ENCODE measurements at places on chromosomes 1 and 21.

- no peak for DNase-seq
Observed at GRCh38 chr1:10025354-10025753, 7.4 kb upstream of the UBE4B start.

DNA sequence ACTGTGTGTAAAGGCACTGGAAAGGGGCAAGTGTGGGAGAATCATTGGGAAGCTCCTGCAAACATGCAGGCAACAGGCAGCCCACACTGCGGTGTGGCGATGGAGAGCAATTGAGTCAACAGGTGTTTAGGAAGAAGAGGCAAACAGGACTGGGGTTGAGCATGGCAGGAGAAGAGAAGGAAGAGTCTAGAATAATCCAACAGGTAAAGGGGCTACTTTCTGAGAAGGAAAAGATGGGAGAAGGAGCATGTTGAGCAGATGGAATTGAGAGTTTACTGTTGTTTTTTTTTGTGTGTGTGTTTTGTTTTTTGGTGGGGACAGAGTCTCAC lies 4.2 kb downstream of the DOP1B start:
- DNase-seq, result no peak

DNA sequence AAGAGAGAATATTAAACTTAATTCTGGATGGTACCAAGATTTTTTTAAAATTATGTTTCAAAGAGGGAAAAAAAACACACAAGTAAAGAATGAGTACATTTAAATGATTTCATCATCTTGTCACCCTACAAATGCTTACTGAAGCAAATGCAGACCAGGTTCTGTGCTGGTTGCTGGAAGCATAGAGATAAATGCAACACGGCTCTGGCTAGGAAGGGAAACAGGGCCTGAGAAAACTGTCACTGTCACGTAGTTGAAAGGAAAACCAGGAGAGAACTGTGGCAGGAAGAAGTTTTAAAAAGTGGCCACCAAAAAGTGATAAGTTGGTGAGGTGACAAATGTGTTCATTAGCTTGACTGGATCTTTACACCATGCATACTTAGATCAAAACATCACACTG lies 336.9 kb upstream of the NFIA start:
- DNase-seq, result no peak

- DNase-seq, result no peak
Observed at GRCh38 chr1:117824616-117825015, 104.8 kb downstream of the GDAP2 start.

DNA sequence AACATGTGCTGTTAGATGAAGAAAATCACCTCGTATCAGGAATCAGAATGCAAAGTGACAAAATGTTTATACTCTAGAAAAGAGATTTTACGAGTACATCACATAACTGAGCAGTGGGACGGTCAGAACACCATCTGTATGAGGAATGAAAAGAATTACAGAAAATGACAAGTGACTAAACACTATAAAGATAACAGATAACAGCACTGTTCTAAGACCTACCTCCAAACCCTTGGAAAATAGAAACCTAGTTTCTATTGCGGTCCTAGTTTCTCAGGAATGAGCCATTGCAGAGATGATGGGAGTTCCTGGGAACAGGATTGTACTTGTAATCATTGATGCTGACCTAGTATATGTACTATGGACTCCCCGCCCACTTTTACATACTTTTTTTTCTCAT lies 839.4 kb upstream of the ADAMTS5 start:
- no peak for DNase-seq

- DNase-seq, result no peak
Observed at GRCh38 chr1:65441464-65441863, 21.0 kb downstream of the LEPR start.

DNA sequence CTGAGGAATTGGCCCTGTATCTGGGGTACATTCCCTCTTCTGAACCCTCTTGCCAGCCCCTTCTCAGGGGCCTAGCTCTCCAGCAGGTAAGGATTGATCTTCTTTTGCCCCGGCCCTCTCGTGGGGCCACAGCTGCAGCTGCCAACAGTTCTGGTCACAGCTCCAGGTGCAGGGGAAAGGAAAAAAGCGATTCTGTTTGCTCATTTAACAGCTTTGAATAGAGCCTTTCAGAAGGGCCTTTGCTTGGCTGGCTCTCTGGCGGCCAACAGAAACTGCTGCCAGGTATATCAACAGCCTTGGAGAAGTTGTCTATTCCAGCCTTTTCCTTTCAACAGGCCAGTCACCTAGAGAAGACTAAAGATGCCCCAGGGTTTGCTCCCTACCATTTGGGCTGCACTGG lies 16.1 kb upstream of the FMOD start:
- DNase-seq, result peak; percentile 95

DNA sequence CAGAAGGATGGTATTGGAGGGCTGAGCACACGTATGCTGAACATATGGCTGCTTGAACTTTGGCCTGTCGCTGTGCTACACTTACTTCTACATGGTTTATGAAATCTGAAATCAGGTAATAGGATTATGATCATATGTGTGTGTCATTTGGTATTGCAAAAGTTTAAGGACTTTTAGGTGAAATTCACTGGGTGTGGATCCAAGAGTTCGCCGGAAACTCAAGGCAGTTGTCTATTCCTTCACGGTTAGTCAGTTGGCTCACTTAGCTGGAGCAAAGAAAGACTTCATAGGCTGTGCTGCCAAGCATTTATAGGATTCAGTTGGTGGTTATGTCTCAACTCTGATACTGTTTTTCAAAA lies 927 bp downstream of the UAP1 start:
- DNase-seq, result no peak

DNA sequence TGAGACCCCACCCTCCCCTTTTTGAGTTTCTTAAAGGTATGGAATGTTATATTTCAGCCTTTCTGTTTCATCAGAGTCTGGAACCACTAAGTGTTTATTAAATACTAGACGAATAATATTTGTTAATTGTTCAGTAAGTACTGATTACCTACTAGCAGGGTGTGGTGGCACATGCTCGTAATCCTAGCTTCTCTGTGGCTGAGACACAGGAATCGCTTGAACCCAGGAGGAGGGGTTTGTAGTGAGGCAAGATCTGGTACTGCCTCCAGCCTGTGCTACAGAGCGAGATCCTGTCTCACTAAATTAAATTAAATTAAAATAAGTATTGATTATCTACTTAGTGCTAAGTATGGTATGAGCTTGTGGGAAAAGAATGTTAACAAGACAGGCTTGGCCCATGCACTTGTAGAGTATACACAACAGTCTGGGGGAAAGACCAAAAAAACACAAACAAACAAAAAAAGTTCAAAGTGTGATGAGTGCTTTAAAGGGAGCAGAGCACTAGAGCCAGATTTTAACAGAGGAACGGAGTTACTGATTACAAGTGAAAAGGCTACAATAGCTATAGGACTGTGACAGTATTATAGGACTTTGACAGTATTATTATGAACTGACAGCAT lies 2.4 kb downstream of the CEPT1 start:
- DNase-seq, result no peak

DNA sequence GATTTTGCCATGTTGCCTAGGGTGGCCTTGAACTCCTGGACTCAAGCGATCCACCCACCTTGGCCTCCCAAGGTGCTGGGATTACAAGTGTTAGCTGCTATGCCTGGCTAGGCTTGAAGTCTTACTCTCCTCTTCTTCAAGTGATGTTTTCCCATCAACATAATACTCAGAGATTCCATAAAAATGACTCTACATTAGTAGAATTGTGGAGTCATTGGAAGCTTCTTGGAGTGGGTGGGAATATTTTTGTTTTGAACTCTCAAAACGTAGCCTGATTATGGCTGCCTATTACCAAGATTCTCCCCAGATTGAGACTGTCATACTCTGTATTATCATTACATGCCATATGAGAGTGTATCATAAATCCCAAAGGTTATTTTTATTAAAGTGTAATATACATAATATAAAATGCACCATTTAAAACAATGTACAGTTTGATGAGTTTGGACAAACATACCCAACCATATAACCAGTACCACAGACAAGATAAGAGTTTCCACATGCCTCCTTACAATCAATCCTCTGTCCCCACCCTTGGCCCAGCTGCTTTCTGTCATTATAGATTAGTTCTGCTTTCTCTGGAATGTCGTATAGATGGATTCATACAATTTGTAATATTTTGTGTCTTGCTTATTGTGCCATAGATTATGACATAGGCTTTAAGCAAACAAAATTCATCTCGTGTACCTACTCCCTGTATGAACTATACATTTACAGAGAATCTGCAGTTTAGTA lies 8.0 kb upstream of the DNM3 start:
- no peak for DNase-seq

DNA sequence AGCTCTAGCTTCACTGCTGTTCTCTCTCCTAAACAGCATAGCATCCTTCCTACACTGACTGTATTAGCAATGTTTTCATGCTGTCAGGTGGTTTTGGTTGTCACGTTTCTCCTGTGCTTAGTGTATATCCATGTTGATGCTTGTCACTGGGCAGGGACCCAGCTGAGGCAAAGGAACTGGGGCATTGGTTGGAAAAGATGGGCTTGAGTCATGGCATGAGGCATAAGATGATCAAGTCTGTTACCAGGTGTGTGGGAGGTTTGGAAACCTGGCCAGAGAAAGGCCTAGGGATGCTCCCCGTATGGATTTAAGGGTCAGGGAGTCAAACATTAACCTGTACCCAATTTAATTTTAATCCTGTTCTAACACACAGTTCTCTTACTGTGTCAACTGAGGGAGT lies 69.6 kb downstream of the OSBPL9 start:
- no peak for DNase-seq

GRCh38 chr1:204513117-204513716 lies 3.0 kb upstream of the MDM4 start:
- no peak for DNase-seq

DNA sequence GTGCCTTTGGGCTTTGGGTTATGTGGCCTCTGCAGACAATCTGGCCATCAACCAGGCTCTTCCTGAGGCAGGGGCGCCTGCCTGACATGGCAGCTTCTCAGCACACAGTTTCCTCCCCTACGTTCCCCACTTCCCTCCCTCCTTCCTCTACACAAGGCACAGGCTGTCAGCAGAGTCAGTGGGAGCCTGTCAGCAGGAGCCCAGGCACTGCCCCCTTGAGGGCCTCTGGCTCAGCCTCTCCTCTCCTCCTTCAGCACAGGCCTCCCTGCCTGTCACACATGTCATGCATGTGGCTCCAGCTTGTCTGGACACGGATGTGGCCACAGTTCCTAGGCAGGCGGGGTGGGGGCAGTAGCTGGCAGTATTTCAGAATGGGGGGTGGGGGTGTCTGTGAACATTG lies 52.2 kb upstream of the ARTN start:
- no peak for DNase-seq

DNA sequence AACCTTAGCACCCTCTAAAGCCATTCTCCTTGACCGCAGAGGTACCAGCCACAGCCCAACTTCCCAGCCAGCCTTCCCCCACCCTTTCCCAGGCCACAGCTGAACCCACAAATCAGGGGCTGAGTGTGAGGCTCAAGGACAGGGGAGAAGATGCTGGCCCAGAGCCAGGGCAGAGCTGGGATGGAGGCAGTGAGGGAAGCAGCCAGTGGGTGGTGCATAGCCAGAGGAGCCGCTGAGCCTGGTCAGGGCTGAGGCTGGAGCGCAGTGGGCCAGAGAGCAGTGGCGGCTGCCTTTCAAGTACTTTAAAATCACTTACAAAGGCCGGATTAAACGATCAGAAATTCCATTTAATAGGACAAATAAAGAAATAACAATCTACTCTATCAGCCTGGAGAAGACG lies 36.3 kb downstream of the DMAP1 start:
- peak; percentile 60 for DNase-seq

DNA sequence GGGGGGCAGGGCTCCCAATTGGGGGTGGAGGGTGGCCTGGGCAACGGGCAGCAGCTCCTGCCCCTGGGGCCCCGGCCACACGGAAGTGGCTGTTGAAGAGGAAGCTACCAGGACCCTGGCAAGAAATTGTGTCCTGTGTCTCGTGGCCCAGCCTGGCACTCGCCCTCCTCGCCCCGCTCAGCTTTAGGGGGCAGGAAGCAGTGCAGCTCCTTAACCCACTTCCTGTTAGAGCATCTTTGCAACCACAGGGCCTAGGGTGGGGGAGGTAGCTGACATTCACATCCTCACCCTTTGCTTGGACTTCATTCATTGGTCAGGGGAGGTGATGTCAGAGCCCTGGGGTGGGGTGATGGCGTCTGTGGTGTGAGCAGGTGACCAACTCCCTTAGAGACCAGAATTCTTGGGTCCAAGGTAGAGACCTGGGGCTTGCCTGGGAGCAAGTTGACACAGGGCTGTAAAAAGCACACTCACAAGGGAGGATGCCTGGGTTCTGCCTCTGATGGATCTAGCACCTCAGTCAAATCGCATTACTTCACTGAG lies at the start of gene ARHGAP30:
Gene ARHGAP30, minus strand, starts transcription at position 161 of the 540 bp plus-strand sequence. CDS start 267 bp downstream, outside the sequence.
- DNase-seq, result no peak

DNA sequence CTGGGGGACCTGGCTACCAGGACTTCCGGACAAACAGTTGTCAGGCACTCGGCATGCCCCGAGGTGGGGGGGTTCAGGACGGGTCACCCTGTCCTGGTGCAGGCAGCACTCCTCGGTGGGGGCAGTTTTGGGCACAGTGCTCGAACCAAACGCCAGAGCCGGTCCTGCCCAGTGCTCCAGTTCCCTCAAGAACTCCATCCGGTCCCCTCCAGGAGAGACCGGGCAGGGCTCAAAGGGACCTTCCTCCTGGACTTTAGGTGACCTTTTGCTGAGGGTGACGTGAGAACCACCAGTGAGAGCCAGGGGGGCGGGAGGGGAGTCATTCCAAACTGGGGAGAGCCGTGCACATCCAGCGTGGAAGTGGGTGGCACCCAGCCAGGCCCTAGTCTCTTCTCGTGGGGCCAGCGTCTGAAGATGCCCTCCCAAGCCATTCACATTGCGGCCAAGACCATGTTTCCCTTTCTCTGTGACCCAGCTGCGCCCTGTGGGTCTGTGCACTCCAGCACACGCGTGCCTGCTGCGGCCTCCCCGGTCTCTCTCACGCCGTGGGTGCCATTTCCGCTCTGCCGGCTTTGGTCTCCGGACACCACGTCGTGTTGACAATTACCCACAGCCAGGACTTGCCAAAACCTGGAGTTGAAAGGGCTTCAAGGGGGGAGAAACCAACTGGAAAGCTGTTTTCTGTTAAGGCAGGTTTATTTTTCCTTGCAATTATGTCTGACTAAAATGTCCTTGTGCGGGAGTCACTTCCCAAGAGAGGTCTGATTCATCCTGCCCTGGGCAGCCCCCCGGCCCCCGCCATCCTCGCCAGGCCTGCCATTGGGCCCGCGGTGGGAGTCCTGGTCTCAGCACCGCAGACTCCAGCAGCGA lies 178.8 kb upstream of the ARHGEF16 start:
- no peak for DNase-seq

DNA sequence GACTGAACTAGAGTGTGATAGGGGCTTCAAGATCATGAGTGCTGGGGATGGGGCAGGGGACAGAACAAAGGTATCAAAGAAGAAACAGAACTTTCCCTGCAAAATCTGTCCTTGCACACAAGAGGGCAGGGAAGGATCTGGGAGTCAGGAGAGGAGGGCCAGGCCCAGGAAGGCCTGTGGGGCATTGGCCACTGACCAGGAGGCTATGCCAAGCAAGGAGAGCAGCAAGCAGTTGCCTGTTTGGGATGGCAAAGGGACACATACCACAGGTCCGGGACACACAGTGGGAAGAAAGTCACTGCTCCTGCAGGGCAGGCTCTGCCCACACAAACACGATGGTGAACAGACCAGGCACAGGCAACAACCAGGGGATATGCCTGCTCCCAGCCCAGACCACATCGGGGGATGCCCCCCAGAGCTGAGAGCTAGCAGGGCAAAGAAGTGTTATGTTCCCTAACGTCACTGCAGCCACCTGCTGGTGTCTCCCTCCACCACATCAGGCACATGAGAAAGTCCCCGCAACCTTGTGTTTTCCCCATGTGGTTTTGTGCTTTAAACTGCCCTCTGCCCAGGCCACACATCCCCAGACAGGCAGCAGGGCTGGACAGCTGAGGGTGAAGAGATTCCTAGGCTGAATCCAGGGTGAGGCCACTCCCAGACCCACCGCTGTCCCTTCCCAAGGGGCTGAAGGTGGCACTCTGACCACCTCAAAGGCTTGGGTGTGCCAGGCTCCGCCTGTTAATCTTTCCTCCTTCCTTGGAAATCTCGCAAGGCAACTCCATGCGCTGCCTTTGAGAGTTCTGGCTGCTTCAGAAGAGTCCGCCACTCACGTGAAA lies 53.6 kb downstream of the KIF21B start:
- no peak for DNase-seq
